ENCODE measurements at places on chromosomes 11 and 22.

DNA sequence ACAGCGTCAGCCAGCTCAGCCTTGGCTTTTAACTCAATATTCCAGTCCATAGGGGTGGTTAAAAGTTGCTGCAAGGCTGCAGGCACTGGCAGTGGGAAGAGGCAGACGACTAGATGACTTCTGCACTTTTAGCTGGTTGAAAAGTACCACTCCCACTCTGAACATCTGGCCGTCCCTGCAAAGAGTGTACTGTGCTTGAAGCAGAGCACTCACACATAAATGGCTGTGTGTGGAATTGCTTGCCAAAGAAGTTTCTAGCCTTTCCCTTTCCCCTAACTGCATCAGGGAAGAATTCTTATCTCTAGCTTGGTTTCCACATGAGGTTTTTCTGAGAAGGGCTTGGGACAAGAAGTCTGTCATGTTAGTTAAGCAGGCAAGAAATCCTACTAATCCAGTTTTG, 5.1 kb upstream of the PHLDB1 start:
- DNase-seq, result no peak

DNA sequence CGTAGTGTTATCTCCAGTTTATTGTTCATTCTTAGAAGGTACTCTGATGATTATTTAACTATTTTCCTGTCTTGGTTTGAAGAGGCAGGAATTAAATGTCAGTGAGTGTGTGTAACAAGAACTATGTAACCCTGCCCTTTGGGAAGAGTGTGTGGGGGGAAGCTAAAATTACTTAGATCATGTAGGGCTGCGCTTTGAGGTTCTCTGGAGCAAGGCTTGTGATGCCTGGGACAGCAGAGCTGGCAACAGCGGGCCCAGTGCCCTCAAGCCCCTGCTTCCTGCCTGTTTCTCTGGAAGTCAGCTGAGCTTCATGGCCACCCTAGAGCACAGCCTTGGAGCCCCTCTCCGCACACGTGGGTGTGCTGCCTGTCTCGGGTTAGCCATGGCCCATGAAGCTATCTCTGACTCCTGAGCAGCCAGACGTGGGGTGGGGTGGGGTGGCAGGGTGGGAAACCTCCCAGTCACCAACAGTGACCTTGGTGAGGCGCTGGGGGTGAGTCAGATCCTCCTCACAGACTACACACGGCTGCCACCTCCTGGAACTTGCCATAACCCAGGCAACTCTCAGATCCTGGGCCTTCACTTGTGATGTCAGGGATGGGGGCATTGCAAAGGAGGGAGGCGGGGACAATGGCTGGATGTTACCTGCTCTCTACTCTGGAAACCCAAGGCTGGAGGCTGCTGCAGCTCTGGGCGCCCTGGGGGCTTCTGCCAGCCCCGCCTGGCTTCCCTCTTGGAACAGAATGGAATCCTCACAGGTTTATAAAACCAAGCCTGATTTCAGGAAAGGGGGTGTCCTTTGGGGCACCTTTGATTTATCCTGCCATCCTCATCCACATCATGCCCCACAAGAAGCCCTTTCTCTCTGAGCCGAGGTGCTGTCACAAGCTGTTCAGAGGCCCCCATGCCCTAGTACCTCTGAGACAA, 88.6 kb downstream of the SNX19 start:
- no peak for DNase-seq

DNA sequence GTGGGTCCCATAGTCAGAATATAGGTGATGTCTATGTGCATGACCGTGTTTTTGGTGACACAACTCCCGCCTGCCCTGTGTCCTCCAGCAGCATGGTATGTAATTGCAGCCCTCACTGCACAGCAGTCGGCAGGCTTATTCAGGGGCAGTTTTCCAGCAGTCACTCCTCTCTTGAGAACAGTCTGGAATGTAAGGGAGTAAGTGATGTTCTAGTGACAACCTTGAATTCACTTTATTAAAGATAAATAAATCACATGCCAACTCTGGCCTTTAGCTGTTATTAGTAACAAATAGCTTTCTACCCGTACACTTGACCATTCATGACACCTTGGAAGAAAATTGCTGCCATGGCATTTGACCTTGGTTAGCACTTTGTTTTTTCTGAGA, 27.9 kb downstream of the ZNRF3 start:
- no peak for DNase-seq

DNA sequence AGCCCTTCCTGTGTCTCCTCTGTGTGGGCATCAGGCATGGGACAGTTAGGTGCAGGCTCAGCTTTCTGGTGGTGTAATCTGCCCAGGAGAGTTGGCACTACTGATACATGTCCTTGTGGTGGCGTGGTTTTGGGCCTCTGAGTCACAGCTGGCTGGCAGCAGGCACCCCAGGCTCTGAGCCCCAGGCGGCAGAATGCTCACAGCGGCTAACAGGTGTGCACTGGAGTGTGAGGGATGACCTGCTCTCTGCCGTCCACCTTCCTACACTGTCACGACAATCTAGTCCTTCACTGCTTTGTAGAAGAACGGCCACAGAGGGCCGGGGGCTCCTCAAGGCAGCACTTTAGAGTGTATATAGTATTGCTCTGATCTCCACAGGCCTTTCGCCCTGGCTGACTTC, 100.3 kb upstream of the PITPNB start:
- DNase-seq, result no peak

DNA sequence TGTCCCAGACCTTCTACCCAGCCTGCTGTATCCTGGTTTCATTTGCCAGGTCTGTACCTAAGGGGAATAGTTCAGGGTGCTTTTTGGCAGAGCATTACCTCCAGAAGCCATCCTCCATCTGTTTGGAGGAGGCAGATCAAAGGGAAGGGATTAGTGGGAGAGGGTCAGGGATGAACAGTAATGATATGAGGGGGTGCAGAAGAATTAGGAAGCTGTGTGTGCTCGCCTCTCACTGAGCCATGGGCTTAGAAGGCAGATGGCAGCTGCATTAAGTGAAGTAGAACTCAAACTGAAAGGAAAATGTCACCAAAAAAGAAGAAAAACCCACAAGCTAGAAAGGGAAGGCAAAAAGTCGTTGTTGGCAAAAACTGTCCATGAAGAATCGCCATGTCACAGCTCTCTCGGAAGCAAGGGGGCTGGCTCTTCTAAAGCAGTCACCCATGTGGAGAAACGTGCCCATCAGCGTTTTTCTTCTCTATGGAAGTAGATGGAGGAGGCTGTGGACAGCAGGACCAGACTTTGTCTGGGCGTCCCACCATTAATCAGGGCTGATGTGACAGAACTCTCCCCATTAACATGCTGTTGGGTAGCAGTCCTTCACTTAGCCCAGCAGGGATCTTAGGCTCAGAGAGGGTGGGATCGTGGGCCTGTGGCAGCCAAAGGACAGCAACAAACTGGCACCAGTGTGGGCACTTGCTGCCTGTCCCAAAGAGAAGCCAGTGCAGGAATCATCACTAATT, 46.8 kb downstream of the CEP164 start:
- no peak for DNase-seq

- no peak for DNase-seq
Measured at GRCh38 chr22:37525746-37526350, 6.6 kb upstream of the CARD10 start.

GRCh38 chr11:96091476-96091875, 167.6 kb upstream of the MTMR2 start:
- DNase-seq, result no peak

- DNase-seq, result no peak
Measured at GRCh38 chr11:34086554-34087283, 18.7 kb upstream of the NAT10 start.

DNA sequence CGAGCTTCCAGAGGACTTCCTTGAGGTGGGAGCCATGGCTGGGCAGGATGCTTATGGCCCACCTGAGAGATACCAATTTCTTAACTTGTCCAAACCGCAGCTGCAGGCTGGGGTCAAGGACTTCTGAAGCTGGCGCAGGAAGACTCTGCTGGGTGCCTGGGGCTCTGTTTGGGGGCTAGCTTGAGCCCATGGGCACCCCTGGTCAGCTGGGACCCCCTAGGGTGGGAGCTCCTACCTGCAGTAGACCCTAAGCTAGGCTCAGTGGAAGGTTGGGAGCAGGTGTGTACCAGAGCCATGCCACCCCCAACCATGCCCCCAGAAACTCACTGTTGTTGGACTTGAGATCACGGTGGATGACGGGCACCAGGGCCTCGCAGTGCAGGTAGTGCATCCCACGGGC, 1.3 kb downstream of the MAP3K11 start:
- DNase-seq, result no peak

- DNase-seq, result no peak
Measured at GRCh38 chr11:75852406-75853017, 37.5 kb downstream of the UVRAG start.

GRCh38 chr11:71222318-71223080, 29.9 kb downstream of the SHANK2 start:
- DNase-seq, result no peak

DNA sequence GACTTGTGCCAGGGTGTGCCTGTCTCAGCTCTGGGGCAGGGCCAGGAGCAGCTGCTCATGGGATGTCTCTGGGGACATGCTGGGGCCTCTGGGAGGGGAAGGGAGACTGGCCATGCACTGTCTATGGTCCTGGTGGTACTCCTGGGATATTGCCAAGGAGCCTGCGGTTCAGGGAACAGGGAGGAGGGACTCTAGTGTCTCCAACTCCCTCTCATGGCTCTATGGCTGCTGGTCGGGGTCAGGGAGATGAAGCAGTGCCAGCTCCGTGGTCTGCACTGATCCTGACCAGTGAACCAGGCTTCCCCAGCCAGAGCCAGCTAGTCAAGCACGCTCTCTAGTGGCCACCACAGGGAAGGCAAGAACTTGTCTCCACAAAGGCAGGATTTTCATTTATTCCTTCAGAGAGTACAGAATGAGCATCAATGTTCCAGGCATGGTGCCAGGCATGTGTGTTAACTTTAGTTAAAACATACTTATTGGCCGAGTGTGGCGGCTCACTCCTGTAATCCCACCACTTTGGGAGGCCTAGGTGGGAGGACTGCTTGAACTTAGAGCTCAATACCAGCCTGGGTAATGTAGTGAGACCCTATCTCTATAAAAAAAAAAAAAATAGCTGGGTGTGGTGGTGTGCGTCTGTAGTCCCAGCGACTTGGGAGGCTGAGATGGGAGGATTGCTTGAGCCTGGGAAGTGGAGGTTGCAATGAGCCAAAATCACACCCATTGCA, 2.5 kb upstream of the BEST1 start:
- no peak for DNase-seq

DNA sequence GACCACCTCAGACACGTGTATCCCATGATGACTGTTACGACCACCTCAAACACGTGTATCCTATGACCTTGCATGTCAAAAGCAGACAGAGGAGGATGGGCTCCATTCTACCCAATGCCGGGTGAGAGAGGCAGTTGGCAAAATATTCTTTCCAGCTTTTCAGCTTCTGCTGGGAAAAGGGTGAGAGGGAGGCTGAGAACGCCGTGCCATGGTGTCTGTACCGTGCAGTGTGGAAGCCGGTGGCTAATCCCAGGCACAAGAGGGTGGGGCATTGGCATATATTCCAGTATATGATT, 1478.4 kb downstream of the TBC1D22A start:
- DNase-seq, result no peak

DNA sequence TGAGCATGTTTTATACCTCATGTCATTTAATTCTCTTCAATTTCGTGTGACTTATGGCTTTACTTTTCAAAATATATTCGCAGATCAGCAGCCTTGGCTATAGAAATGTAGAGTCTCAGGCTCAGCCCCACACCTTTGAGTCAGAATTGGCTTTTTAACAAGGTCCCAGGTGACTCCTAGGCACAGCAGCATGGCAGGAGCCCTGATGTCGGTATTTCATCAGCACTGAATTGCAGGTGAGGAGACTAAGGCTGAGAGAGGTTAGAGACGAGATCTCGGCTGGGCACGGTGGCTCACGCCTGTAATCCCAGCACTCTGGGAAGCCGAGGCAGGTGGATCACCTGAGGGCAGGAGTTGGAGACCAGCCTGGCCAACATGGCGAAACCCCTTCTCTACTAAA, 196.9 kb upstream of the SEZ6L start:
- no peak for DNase-seq

DNA sequence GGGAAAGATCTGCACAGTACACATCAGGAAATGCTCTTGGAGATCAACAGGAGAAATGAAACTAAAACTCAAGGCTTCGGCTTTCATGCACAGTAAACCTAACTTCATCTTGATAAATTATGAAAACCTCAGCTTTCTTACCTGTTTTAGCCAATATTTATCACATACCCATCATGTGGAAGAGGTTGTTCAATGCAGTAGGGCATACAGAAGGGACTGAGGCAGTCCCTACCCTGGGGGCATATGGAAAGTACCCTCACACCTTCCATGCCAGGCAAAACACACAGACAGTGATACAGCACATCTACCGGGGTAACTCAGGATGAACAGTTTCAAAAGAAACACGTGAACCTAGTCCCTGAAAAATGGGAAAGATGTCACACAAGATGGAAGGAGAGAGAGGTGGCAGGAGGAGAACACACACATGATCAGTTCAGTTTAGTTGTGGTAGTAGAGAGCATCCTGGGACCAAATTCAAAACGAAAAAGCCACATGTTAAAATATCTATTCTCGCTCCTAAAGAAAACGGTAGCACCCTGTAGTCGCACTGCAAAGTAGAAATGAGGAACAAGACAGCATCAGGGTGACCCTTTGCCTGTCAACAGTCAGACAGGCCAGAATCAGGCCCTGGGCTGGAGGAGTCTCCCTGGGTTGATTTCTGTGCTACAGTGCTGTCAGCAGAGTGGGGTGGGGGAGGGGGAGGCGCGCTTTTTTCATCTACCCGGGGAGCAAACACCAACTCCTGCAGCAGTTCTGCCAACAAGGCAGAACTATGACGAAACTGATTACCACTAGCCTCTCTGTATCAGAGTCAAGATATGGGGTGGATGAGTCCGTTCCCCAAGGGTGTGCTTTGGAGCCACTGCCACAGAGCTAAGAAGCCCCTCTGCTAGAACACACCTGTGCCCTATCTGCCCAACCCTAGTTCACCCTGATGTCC, 1.3 kb downstream of the HIRA start:
- no peak for DNase-seq

DNA sequence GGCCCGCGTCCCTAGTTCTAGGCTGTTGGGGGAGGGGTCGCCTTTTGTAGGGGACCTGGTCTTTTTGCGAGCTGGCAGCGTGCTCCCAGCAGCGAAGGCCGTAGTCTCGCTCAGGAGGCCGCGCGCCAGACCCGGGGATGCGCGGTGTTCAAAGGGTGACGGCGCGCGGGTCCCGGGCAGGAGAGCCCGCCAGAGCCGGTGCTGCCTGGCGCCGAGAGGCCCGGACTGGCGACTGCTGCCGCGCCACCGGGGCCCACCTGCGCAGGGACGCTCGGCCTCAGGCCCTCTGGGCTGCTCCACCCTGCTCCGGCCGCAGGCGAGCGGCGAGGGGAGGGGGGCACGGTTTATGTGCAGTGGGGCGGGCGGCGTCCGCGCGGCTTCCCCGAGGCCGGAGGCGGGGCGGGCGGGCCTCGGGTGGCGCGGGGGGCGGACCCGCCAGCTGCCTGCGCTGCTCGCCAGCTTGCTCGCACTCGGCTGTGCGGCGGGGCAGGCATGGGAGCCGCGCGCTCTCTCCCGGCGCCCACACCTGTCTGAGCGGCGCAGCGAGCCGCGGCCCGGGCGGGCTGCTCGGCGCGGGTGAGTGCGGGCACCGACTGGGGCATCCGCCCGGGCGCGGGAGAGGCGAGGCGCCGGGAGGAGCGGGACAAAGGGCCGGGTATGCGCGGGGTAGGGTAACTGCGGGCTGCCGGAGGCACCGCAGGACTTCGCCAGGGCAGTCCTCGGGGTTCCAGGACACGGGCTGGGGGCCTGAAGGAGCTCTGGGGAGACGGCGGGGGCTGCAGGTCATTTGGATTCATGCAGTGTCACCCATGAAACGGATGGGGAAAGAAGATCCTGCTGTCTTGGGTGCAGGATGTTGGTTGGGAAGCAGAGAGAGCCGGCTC, at the start of gene PRSS23:
TSS of gene PRSS23 (plus strand) at position 467 of the 884 bp plus-strand sequence. CDS start 7,102 bp downstream, outside the sequence.
- no peak for DNase-seq
